Stimulated activated CD8-positive, alpha-beta memory T cell treated with anti-CD3 and anti-CD28 coated beads, Interleukin-4, amount 100 ng/mL, for 48 hours (primary cell): ENCODE measurements at places on chromosomes 12 and 14.
A peak's percentile ranks its signal among the peaks of the same experiment; 100 is the strongest.

DNA sequence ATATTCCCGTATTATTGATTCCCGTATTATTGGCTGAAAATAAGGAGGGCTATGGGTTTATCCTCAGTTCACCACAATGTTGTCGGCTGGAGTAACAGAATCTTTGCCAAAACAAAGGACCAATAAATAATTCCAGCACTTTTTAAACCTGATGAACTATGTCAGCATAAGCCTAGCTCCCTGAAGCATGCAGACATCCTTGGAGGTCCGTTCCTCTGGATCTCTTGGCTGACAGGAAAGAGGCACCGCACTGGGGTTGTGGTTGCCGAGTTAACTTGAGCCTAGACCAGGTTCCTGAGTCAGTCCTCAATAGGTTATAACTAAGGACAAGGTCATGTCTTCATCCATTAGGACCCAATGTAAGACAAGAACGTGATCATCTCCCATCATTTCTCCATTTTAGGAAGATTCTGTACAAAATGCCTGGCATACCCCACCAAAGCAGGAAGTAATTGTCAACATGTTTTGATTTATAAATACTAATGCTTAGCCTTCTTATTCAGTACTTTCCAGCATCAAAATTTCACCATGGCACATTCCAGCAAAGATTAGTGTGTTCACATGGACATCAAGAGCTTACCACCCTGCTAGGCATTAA lies 36.6 kb downstream of the NID2 start:
- no peak for DNase-seq

GRCh38 chr14:99275222-99275584 lies 3.2 kb upstream of the BCL11B start:
- DNase-seq, result no peak

GRCh38 chr12:98369581-98369980 lies 145.8 kb upstream of the TMPO start:
- no peak for DNase-seq

- DNase-seq, result no peak
Measured at GRCh38 chr14:50839048-50839447, 8.1 kb upstream of the NIN start.

DNA sequence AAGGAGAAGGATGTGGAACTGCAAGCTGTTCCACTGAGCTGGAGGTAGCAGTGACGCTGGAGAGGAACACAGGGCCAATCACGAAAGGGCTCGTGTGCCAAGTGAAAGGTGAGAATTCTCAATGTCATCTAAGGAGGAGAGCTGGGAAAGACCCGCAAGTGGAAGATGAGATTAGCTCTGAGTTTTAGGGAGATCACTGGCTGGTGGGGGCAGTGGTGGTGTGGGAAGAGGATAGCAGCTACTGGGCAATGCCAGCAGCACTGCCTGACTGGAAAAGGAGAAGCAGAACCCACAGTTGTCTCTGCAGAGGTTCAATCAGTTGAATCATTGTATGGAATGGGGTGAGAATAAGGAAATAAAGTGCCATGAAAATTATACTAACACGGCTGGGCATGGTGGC lies 27.8 kb downstream of the SLC25A47 start:
- no peak for DNase-seq

DNA sequence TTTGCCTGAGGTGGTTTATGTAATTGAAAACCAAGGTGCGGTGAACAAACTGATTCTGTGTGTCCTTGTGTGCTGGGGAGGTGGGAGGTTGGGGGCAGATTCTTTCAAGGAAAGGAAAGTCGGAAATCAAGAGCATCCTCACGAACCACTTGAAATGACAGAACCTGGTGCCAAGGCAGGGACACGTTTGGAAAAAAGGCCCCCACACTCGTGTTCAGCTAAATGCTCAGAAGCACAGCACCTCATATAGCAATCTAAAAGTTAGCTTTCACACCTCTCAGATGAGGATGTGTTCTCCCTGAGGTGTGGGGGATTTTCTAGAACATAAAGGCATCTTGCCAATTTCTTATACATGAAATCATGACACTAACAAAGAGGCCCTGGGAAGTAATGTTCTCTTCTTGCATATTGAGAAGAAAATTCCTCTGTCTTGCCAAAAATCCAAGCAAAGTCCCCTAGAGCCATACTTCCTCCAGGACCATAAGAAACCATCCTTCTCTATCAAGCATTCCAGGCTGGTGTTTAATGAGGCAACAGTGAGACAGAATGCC lies 119.6 kb downstream of the PLXNC1 start:
- no peak for DNase-seq

DNA sequence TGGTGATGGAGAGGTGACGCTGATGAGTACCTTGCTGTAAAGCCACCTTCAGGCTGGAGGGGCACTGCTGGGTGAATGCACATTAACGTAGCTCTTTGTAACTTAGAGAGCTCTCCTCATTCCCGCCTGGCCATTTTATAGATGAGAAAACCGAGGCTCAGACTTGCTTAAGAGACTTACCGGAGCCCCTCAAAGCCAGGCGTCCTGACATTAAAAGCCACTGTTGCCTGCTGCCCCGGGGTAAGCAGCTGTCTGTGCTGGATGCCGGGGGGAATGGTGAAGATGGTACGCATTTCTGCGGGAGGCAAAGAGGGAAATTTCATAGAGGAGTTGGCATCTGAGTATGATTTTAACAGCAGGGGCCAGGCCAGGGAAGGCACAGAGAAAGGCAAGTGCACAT lies 49.6 kb upstream of the VRK1 start:
- no peak for DNase-seq

GRCh38 chr12:74890237-74890599 lies 319.4 kb downstream of the KCNC2 start:
- no peak for DNase-seq

GRCh38 chr12:52049286-52049685 lies 2.0 kb upstream of the NR4A1 start:
- DNase-seq, result no peak

- DNase-seq, result no peak
Measured at GRCh38 chr12:103844305-103844704, 3.3 kb upstream of the NT5DC3 start.

DNA sequence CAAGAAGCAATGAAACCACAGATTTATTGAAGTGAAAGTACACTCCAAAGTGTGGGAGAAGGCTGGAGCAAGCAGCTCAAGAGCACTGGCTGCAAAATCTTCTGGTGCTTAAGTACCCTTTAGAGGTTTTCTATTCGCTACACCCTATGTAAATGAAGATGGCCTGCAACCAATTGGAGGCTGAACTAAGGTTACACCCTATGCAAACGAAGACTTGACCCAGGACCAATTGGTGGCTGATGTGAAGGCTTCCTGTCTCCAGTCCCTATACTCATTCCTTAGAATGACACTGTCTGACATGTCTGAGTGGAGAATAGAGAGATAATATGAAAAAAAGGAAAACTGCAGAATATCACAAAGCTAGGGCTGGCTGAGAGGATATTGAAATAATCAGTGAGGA lies 57.2 kb downstream of the ALG10B start:
- DNase-seq, result no peak

GRCh38 chr12:32284561-32284960 lies 114.8 kb upstream of the FGD4 start:
- no peak for DNase-seq

- no peak for DNase-seq
Measured at GRCh38 chr14:87430810-87431209, 562.2 kb downstream of the GALC start.

DNA sequence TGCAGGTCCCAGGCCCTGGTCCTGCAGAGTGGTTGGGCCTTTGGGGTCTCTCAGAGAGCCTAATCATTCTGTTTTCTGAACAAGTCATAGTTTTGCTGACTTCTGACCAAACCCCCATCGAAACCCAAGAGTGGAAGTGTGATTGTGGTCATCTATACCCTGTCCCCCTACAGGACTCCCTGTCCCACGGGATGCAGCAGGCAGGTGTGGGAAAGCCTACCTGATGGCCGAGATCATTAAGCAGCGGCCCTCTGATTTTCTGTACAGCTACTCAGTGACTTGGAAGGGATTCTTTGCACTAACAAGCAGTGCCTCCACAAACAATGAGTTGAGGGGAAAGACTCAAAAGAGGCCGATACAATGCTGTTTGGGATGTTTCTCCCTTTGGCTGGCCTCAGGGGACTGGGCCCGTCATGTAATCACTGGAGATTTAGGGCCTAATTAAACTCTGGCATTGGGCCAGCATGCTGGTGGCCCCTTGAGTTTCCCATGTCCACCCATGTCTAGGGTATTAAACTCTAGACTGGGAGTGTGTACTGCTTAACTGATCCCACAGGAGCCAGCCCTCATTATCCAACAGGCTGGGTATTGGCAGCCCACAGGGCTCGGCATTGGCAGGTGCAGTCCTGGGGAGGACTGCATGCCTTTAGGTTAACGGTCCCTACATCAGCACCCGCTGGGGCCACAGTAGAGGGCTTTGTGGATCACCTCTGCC lies 192.8 kb downstream of the ZFP36L1 start:
- DNase-seq, result no peak

- no peak for DNase-seq
Measured at GRCh38 chr12:6370994-6371754, 4.2 kb downstream of the SCNN1A start.

- DNase-seq, result no peak
Measured at GRCh38 chr14:82510007-82510406, 976.4 kb upstream of the SEL1L start.

DNA sequence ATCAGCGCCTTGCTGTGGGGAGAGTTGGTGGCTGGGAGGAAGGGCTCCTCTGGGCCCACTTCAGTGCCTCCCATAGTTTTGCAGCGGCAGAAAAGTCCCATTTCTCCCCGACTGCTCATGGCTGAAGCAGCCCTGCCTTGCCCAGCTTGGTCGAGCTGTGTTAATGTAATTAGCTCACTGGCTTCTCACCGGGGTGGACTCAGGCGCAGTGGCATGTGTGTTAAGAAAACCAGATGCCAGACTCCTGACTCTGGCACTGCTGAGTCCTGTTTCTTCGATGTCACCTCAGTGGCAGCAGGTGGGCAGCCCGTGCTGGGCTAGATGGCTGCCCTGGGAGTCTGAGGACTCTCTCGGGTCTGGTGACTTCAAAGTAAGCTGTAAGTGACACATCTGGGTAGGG lies 47.4 kb downstream of the CHST11 start:
- DNase-seq, result no peak

GRCh38 chr12:101969-102878 lies 35.7 kb downstream of the IQSEC3 start:
- peak; percentile 35 for DNase-seq

GRCh38 chr12:6829536-6830220 lies 1.5 kb downstream of the P3H3 start:
- no peak for DNase-seq

DNA sequence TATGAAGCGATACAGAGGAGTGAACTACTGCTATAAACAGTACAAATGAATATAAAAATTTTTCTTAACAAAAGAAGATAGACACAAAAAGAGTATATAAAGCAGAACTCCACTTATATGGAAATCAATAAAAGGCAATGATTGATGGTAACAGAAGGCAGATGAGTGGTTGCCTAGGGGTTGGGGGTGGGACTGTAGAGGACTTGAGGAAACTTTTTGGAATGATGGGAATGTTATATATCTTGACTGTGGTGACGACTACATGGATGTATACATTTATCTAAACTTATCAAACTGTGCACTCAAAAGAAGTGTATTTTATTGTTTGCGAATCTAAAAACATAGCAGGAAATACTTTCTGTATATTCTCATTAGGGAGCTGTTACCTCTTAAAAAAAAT lies 89.1 kb downstream of the PTCSC3 start:
- no peak for DNase-seq

DNA sequence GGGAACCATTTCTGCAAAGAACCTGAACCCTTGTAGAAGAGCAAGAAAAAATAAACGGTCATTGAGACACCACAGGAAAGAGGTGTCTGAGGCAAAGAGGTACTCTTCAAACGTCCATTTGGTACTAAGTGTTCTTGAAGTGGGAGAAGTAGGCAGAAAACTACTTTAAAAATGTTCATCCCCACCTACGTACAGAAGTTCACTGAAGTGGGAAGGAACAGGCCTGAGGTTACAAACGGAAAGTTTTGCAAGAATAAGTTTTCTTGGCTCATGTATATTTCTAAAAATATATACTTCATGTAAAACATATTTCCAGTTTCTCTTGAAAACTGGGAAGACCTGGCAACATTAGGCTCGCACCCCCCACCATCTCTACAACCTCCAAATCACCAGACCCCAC lies 61.2 kb downstream of the STXBP6 start:
- no peak for DNase-seq

DNA sequence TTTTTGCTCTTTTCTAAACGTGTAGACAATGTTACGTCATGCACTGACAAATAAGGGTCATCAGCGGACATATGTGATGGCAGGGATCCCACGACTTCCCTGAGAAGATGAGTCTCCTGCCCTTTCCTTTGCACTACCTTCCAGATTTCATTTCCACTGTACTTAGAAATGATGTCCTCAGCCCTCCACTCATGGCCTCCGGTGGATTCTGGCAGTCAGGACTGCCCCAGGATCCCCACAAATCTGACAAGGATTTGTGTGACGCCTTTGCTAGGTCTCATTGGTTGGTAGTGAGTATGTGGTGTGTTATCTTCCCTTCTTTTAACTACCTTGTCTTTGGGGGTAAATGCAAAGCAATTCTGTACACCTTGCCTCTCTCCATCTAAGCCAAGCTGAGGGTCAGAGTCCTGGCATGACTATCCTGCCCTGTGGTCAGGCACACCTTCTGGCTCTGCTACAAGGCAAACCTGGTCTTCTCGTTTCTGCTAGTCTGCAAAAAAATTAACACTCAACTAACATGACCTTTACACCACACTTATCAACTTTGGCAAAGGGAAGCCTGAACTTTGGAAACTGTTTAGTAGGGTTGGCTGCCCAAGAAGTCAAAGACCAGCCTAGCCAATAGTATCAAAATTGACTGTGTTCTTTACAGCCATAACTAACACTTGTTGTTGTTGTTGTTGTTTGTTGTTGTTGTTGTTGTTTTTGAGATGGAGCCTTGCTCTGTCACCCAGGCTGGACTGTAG lies 17.3 kb upstream of the DHRS4 start:
- no peak for DNase-seq

- no peak for DNase-seq
Measured at GRCh38 chr14:96627811-96628775, 125.9 kb downstream of the PAPOLA start.

DNA sequence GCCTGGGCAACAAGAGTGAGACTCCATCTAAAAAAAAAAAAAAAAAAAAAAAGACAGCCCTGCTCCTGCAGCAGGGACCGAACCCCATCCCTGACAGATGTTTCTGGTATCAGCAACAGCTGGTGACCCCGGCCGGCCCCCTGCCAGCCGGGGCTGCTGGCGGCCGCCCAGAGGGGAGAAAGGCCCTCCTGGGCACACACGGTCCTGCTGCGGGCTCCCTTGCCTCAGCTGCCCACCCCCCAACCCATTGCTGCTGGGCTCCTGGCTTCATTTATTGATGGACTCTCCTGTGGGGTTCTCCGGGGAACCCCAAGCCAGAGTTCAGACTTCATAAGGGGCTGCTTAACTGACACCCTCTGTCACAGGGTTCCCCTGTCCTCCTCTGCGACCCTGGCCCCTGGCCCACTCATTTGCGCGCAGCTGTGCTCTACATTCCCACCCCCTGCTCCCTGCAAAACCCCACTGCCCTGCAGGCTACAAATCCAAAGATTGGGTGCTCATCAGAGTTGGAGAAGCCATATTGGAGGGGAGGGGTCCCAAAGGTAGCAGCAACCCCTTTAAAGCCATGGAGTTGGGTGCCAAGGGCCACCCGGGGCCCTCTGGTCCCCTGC lies 103.6 kb upstream of the RTL1 start:
- DNase-seq, result no peak

GRCh38 chr14:30521899-30522736 lies 36.8 kb upstream of the G2E3 start:
- no peak for DNase-seq
